Muscle of leg (tissue), 16 donors: ENCODE measurements at places on chromosomes 6 and 20. TPM values are rescaled to one million over a fixed set of nuclear protein-coding genes. Genes with fewer than 3 reads are reported as not detected.

DNA sequence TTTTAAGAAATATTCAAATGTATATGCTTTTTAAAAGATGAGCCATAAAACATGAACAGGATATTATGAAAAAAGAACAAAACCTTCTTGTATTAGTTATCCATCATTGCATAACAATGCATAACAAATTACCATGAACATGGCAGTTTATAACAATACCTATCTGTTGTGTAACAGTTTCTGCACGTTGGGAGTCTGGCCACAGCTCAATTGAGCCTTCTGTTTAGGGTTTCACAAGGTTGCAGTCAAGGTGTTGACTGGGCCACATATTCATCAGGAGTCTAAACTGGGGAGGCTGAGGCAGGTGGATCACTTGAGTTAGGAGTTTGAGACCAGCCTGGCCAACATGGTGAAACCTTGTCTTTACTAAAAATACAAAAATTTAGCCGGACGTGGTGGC is 149.4 kb upstream of the SMLR1 start:
- DNase-seq, result no peak

PPP1R14C gene
- 34.9 TPM for polyA plus RNA-seq

DNA sequence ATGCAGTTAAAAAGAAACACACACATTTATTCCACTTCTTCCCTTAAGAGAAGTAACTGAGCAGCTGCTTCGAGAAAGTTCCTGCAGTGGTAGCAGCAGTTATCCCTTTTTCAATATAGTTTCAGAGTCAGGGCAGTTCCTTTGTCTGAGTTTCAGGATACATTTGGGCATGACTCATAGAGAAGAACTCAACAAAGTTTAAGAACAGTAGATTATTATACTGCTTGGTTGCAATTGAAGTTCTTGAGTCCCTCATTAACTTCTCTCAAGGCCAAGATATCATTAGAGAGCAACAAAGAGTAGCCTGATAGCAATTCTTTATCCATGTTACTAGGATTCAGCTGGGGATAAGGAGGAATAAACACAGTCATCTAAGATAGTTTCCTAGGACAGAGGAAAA is 54.4 kb downstream of the TPD52L1 start:
- DNase-seq, result no peak

- no peak for DNase-seq
These were observed 301.2 kb downstream of the CDKAL1 start for GRCh38 chr6:20835315-20836010.

GRCh38 chr6:45445364-45445748 is 67.6 kb upstream of the SUPT3H start:
- DNase-seq, result no peak

DNA sequence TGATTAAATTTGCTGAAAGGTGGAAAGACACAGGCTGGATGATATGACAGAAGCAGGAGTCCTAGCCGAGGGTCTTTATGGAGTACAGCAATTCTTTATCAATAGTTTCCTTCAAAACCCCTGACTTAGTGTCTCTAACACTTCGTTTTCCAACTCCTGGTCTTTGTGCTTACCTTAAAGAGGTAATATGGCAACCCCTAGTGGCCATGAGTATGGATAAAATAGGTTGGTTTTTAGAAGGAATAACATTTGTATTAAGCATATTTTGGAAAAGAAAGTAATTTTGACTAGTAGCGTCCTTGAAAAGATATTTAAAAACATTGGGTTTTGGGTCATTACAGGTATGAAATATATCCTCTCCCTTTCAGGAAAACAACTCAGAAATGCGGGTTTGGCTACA is 51.9 kb downstream of the VGLL2 start:
- peak; percentile 17 for DNase-seq

GRCh38 chr6:167462514-167463312 is 137.8 kb downstream of the TTLL2 start:
- no peak for DNase-seq

- no peak for DNase-seq
These were observed 60.6 kb upstream of the FAM184A start for GRCh38 chr6:119138906-119139541.

- DNase-seq, result no peak
These were observed 31.7 kb upstream of the NTSR1 start for GRCh38 chr20:62676976-62677375.

- DNase-seq, result no peak
These were observed 229.5 kb upstream of the FOXQ1 start for GRCh38 chr6:1082285-1082935.

DNA sequence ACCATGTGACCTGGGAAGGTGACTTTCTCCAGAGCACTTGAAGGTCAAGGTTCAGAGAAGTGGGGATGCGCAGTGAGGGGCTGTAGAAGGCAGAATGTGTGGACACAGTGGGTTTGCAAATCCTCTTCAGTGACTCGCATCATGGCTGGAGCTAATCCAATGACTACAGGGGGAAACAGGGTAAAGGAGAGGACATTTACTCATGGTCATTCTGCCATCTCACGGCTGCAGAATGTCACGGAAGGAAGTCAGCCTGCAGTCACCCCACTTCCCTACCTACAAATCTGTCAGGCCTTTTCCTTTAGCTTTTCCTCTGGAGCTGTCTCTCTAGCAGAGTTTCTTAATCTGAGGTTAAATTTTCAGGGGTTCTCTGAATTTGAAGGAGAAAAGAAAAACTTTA is 337.6 kb downstream of the CDC5L start:
- no peak for DNase-seq

- no peak for DNase-seq
These were observed 9.8 kb downstream of the CTSZ start for GRCh38 chr20:58997141-58997770.

GRCh38 chr6:156273065-156273711 is 504.0 kb upstream of the ARID1B start:
- DNase-seq, result no peak

IL17A gene
- polyA plus RNA-seq, result not detected

ARHGAP40 gene
- 0.08 TPM for polyA plus RNA-seq

DNA sequence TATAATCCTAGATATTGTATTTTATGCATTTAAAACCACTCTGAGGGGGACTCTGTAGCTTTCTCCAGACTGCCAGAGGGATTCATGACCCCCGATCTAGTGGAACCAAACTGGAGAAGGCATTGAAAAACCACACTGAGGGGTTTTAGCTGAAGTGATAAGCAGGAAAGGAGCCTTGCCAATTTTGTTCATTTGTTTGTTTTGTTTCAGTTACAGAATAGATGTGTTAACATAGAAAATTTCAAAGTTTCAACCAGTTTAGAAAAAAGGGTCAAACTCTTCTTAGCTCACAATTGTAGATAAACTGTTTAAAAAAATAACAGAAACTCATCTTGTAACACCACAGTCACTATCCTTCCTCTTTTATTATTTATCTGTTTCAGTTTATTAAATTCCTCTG is 19.8 kb downstream of the TAB2 start:
- DNase-seq, result no peak

FRK gene
- 0.43 TPM for polyA plus RNA-seq

RAB32 gene
- polyA plus RNA-seq, result 29.5 TPM

DNA sequence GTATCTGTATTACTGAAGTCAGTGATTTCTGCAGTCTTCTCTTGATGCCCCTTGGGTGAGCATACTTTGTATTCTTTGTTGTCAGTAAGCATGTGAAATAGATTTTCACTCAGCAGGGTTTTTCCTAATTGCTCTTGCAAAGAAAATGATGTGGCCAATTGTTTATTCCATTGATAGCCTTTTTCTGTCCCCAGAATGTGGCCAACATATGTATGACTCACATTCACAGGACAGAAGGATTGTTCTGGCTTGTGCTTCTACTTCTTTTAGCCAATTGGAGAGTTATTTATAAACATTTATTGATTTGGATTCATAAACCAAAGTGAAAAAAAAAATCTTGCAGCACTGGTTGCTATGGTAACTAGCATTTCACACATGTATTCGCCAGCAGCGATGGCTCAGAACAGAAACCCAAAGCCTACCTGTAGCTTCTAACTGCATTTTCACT is 54.4 kb upstream of the RBM24 start:
- peak; percentile 71 for DNase-seq

DNA sequence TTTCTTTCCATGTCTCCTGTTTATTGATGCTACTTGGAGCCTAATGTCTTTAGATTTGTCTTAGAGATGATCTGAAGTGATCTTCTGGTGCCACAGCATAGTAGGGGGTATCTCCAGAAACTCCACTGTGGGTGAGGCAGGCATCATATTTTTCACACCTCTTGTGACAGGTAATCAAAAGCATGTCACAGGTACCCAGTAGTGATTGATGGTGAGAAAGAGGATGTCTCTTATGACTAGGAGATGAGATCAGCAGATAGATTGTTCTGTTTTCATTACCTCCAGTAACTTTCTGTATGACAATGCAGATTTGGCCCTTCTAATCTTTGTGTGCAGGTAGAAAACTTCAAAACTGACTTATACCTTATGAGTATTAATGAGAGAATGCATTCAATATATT is 13.5 kb downstream of the NCOA7 start:
- DNase-seq, result no peak

ECI2 gene
- polyA plus RNA-seq, result 44.8 TPM

SNX3 gene
- polyA plus RNA-seq, result 218 TPM

GRCh38 chr6:129624488-129624887 is 85.5 kb downstream of the ARHGAP18 start:
- no peak for DNase-seq
